ENCODE measurements at places on chromosomes 6 and 20.

- DNase-seq: no peak
Measured at GRCh38 chr6:37135835-37136694, 33.9 kb upstream of the PIM1 start.

GRCh38 chr6:94683409-94683808 is 893.9 kb upstream of the MANEA start:
- DNase-seq: no peak

DNA sequence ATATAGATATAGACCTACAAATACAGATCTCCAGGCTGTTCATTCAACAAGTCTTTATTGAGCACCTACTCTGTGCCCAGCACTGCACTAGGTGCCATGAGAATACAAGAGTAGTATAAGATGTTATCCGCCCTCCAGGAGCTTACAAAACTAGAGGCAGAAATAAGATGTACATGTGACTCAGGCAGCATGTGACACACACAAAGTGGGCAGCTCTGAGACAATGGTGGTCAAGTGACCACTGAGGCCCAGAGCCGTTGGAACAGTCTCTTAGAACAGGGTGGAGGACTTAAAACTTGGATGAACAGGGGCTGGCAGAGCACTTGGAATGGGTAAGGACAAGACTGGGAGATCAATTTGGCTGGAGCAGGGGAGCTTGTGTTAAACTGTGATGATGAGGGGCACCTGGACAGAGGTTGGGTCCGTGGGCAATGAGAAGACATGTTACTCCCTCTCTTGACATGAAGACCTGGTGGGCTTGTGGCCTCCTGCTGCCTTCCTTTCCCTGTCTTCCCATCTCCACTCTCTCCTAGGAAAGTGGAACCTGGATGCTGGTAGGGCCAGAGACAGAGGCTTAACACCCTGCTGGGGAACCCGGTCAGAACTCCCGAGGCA is 21.2 kb downstream of the TRIM15 start:
- DNase-seq: no peak

DNA sequence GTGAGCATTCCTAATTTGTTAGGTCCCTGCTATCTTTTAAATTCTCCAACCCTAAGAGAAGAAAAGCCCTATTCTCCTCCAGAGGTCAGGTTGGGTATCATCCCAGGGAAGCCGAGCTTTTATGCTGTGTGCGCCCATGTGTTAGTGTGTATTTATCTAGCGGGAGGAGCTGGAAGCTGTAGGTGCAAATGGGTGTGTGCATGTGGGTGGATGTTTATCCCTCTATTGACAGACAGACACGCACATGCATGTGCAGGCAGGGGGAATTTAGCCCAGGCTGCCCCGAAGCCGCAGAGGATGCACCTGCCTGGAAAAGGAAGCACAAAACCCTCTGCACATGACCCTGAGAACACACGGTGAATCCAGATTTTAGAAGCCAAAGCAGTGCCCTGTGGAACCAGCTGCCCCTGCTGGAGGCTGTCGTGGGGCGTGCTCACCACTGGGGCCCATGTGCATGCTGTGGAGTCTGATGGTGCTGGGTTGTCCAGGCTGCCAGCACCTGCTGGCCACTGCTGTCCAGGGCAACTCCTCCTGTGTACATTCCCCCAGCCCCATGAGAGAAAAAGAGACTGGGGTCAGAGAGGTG is 397.5 kb downstream of the TAF4 start:
- no peak for DNase-seq

GRCh38 chr6:86526238-86526637 is 411.1 kb upstream of the HTR1E start:
- DNase-seq: no peak

GRCh38 chr6:156160007-156160794 is 617.0 kb upstream of the ARID1B start:
- no peak for DNase-seq

- peak; percentile 60 for DNase-seq
Measured at GRCh38 chr6:26553264-26553634, 15.1 kb downstream of the HMGN4 start.

DNA sequence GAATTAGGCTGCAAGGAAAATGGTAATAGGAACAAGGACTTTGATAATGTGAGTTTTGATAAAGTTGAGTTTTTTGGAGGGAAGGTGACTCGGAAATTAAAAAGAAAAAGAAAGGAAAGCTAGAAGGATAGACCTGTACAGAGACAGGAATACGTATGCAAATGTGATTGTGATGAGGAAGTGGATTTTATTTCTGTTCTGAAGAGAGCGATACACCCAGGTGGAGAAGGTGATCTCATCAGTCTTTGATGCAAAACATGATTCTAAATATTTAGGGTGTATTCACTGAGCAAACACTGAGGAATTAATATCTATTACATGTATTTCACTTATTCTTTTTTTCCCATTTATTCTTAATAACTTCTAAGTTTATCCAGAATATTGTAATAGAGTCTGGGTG is 9.2 kb upstream of the PLEKHG1 start:
- DNase-seq: no peak

DNA sequence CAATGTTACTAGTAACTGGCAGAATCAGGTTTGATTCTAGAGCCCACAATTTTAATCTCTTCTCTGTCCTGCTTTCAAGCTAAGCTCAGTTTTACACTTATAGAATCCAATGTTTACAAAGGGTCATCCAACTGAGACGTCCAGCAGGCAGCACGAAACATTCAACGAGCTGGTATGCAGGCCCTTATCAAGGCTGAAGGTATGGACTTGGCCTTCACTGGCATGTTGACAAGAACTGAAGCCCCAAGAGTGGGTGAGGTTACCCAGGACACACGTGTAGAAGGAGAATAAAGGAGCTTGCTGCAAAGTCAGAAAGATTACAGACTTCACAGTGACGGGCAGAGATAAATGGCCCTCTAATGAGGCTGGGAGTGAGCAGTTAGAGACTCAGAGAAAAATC is 187.4 kb downstream of the KIF16B start:
- DNase-seq: no peak

GRCh38 chr6:52514514-52514913 is 62.3 kb downstream of the TRAM2 start:
- DNase-seq: no peak

DNA sequence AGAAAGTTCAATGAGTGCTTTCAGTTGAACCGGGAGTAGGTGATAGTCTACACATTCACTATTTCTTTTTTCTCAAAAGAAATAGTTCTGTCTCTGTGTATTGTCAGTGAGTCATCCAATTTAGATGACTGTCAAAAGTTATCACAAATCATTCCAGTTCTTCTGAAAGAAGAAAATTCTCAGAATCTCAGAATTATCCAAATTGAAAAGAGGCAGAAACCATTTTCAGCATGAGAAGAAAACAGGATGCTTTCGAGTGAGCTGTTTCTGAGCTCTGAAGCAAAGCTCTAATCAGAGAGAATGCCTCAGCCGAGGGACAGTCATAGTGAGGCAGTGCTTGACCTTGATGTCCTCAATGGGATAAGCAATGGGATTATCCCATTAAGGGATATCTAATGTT is 97.9 kb downstream of the HUS1B start:
- no peak for DNase-seq

DNA sequence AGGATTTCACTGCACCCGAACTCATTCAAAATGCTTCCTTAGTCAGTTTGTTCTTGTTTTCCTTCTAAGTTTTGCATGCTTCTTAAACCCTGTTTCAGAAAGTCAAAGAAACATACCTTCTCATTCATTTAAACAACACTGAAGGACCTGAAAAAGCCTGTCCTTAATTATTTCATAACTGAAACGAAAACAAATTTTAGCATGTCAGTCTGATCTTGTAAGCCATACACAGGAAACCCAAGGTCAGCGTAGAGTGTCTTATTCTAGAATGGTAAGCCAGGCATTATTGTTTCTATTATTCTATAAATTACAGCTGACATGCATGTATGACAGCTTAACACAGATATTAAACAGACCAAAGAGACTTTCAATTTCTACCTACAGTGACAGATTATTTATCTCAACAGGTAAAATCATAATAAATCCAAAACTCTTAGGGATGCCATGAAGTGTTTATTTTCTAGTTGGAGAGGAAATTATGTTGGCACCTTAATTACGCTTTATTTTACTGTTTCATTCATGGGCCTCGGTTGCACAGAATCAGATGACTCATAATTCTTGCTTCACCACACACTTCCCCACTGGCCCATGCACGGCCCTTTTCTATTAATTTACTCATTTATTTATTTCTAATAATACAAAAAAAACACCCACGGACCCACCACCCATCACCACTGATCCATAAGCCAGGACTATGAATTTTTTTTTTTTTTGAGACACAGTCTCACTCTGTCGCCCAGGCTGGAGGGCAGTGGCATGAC is 39.3 kb upstream of the DUSP22 start:
- DNase-seq: no peak

GRCh38 chr6:156729248-156729647 is 47.9 kb upstream of the ARID1B start:
- DNase-seq: no peak

GRCh38 chr6:35801148-35801547 is 4.0 kb upstream of the LHFPL5 start:
- DNase-seq: no peak

GRCh38 chr6:9675122-9675521 is 739.8 kb downstream of the TFAP2A start:
- DNase-seq: no peak

GRCh38 chr6:165653196-165653595 is 9.8 kb downstream of the PDE10A start:
- no peak for DNase-seq

DNA sequence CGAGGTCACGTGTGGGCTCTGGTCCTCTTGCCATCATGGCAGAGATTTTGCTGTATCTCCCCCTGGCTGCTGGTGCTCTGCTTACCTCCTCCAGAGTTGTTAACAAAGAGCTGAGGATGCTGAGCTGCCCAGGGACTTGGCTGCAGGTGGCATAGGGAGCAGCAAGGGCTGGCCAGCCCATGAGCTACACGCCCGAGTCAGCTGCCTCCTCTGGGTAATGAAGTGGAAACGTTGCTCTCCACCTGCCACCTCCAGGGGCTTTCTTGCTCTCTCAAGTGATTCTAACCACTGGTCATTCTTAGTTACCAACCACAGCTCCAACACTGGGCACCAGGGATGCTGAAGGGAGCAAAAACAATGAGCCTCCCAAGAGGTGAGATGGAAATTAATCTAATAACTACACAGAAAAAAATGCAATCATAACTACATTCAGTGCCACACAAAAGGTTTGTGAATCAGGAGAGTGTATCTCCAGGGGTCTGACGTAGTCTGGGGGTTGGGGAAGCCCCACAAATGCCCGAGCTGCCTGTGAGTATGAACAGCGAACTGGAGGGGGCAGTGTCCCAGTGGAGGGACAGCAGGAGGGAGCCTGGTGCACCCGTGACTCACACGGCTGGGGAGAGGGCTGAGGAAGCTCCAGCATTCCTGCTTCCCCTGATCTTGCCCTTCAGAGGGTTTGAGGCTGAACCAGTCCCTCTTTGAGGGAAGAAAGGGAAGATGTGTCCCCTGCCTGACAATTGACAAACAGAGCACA is 78.7 kb downstream of the CDH26 start:
- DNase-seq: no peak

- no peak for DNase-seq
Measured at GRCh38 chr20:19861147-19861759, 103.2 kb downstream of the RIN2 start.

GRCh38 chr6:84282550-84282949 is 55.1 kb upstream of the CEP162 start:
- DNase-seq: no peak

DNA sequence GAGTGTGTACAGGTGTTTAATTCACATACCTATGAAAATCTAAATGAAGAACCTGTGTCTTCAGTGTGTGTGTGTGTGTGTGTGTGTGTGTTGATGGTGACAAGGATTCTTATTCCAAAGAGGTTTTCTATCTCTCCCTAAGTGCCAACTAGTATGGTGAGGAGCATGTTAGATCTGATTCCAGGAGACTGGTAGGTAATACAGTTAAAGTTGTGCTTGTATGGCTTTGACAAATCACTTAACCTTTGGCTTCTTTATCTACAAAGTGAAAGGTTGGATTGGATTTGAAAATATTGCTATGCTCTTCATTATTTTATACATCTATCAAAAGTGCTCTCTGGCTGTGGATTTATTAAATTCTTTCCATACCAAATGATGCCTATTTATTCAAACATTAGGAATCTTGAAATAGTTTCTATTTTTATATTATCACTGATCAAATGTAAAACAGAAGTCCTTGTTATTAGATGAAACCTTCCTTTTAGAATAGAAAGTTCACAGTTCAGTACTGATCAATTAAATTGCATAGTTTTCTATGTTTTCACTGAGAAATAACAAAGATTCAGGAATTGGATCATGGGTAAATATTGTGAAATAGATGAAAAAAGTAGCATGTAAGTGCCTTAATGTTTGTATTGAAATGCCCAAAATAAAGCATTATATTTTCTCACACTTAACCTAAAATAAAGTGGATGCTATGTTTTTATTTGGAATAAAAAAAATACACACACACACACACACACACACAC is 84.4 kb upstream of the MLIP start:
- no peak for DNase-seq

- no peak for DNase-seq
Measured at GRCh38 chr6:119324718-119325117, 24.8 kb downstream of the MAN1A1 start.

DNA sequence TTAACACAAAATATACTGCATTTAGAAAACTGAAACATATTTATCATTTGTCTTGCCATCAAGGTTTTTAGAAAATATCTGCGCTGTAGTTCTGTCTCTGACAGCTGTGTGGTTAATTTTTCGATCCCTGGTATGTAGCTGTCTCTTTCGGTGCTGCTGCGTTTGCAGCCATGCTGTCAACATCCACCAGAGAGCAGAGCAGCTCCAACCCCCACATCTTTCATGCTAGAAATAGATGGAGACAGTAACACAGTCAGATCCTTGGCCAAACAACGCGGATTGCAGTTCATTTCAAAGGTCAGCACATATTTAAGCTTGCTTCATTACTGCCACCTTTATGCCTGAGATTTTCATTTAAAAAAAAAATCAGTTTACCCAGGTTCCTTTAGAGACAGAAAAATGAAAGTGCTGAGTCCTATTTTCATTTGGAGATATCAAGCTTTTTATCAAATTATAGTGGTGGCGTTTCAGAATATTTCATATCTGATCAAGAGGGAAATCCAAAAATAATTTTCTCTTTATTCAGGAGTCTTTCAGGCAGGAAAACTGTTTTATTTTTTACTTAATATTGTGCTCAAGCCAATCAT is 157.7 kb upstream of the MMS22L start:
- DNase-seq: no peak

- DNase-seq: no peak
Measured at GRCh38 chr6:14079433-14079832, 38.1 kb upstream of the CD83 start.

- no peak for DNase-seq
Measured at GRCh38 chr6:108294297-108294726, 542 bp upstream of the AFG1L start.

DNA sequence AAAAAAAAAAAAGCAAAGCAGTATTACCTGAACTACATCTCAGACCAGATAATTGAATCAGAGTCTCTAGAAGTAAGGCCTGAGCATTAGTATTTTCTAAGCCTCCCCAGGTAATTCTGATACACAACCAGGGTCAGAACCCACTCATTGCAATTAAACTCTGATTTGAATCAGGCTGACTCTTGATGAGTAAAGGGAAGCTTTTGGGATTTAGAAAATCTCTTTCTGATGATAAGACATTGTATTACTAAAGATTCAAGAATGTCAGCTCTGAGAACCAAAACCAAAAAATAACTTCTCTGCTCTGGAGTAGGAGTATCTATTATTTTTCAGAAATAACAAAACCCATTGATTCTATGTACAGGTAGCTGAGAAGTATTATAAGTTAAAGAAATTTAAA is 100.1 kb upstream of the COL21A1 start:
- DNase-seq: no peak
